ENCODE measurements at places on chromosomes 5 and 9.
A peak's percentile ranks its signal among the peaks of the same experiment; 100 is the strongest.

GRCh38 chr5:170747851-170748250, 35.7 kb upstream of the GABRP start:
- no peak for DNase-seq

DNA sequence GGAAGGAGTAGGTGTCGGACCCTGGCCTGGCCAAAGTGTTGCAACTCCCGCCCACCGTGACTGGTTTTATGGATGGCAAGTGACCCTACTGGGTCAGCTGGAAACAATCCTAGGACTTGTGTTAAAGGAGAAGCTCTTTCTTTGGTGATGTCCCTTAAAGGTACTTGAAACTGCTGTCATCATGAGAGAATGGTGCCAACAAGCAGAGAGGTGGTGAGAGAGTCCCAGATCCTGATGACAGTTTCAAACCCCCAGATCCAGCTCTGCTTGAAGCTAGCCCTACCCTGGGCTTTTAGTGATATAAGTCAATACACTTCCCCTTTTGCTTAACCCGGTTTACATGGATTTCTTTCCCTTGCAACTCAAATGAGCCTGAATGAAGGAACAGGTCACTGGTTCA, 72.5 kb upstream of the UBTD2 start:
- no peak for DNase-seq

GRCh38 chr5:1658665-1659064, 134.9 kb upstream of the LPCAT1 start:
- DNase-seq, result no peak

- no peak for DNase-seq
Measured at GRCh38 chr5:157920828-157921170, 61.9 kb upstream of the CLINT1 start.

DNA sequence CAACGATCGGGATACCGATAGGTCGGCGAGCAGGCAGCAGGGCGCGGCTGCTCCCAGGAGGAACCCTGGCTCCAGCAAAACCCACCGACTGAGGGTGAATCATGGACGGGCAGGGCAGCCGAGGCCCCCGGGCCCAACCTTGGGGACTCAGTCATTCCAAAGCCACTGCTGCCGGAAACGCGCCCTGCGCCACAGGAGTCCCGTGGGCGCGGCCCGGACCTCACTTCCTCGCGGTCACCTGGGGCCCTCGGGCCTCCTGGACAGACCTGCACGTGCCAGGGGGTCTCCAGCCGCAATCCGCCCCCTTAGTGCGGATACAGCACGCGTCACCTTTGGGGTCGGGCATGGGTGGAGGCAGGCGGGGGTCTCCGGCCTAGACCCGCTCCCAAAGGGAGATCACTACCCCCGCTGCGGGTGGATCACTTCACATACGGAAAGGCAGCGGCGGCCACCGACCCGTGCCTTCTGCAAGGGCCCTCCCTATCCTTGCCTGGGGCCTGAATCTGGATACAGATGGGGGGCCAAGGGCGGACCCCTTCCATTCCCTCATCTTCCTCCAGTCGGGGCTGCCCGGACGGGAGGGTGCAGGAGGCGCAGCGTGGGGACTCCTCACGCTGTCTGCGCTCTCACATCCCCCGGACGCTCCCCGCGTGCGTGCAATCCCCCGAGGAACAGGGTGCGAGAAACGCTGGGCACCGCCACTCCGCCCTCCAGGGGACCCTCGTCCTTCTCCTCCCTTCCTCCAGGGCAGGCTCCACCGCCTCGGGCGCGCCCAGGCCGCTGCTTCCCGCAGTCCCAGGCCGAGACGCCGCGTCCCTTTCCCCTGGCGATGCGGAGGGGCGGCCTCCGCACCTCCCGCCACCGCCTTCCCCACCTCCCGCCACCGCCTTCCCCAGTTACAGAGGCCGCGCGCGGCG, 586 bp downstream of the TXN start:
- DNase-seq, result peak; percentile 59

DNA sequence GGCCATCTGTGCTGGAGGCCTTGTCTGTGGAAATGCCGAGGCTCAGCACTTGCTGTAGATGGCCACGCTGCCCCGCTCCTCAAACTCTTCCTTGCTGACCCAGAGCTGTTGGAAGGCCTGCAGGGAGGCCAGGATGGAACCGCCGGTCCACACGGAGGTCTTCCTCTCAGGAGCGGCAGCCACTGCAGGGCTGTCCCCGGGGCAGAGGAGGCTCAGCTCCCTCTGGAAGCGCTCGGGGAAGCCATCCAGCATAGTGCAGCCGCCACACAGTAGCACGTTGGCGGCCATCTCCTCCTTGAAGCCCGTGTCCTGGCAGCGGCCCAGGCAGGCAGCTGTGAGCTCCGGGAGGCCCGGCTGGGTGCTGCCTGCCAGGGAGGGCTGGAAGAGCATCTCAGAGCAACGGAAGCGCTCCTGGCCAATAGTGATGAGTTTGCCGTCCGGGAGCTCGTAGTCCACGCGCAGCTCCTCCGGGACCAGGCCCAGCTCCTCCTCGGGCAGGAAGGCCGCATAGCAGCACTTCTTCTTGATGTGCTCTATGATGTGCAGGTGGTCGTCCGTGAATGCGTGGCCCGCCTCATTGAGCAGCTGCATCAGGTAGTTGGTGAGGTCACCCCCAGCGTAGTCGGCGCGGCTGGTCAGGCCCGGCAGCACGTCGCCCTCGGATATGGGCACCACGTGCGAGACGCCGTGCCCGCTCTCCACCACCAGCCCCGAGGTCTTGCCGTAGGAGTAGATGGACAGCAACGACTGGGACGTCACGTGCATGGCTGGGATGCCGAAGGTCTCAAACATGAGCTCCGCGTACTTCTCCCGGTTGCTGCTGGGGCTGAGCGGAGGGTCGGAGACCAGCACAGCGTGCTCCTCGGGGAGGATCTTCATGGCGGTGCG, 901 bp downstream of the ACTL7B start:
- no peak for DNase-seq

DNA sequence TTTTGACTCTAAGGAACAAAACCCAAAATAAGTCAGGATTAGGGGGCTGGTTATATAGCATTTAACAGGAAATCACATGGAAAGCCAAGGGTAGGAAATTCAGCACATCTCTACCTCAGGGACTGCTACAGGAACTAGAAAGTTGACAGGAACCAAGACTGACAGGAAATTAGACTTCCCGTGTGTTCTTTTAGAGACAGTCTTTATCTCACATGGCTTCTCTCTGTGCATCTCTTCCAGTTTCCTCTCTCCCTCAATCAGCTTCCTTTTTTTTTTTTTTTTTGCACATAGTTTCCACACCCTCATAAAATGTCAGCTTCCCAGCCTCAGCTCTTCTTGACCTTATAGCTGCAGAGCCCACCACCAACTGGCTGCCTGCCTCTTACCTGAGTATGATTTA, 4.8 kb downstream of the RECK start:
- DNase-seq, result peak; percentile 16

DNA sequence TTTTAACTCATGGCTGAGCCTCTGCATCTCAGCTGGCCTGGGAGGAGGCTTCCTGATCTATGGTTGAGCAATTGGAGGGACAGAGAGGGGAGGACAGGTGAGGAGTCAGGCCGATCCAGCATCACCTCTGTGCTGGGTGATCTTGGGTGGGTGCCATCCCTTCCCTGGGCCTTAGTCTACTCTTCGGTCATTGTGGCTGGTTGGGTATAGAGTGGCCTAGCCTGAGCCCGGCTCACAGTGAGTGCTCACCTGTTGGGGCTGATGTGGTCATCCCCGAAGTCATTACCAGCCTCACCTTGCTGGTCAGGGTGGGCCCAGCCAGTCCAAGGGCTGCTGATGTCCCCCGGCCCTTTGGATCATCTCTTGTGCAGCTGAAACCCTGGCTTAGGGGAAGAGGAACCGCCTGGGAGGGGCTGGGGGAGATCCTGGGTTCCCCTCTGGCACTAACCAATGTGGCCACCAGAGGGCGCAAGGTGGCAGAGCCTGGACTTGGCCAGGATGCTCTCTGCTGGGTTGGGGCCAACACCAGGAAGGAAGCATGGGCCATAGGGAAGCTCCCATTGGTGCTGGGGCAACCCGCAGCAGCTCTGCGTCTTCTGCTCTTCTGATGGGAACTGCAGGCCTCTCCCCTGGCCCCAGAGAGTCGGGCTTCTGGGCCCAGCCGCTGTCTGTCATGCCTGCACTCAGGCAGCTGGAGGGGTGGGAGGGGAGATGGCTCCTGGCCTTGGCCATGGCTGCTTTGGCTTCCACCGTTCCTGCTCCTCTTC, 17.3 kb upstream of the ODF2 start:
- DNase-seq, result peak; percentile 86

GRCh38 chr9:36023260-36024048, 13.3 kb upstream of the RECK start:
- peak; percentile 76 for DNase-seq

DNA sequence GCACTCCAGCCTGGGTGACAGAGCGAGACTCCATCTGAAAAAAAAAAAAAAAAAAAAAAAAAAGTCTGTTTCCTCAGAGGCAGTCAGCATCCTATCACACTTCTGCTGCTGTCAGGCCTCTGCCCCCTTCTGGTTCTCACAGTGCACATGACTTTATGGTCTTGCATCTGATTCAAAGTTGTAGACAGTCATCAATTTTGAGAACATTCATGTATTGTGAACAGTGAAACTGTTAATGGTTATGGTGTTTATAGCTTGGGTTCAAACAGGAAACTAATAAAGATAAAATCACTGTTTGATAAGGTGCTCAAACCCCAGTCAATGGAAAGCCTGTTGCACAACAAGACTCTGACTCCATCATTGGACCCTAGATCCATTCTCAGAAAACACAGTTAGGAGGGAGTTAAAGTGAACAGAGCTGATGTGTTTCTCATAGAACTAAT, 61.4 kb downstream of the FOXD1 start:
- DNase-seq, result no peak

- DNase-seq, result no peak
Measured at GRCh38 chr5:90590-91547, 1.1 kb upstream of the PLEKHG4B start.

DNA sequence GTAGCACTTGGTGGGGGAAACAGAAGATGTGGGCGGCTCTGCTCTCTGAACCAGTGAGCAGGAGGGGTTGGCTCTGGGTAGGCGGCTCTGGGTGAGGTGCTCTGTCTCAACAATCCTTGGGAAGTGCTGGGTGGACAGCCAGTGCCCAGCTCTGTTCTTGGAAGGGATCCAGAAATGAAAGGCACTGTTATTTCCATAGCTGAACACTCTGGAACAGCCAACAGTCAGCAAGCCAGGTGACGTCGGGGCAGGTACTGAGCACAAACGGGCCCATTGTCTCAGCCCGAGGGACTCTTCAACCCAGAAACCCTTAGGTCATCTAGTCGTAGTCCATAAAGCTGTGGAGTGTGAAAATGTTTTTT, 36.3 kb downstream of the OLFM1 start:
- DNase-seq, result no peak

DNA sequence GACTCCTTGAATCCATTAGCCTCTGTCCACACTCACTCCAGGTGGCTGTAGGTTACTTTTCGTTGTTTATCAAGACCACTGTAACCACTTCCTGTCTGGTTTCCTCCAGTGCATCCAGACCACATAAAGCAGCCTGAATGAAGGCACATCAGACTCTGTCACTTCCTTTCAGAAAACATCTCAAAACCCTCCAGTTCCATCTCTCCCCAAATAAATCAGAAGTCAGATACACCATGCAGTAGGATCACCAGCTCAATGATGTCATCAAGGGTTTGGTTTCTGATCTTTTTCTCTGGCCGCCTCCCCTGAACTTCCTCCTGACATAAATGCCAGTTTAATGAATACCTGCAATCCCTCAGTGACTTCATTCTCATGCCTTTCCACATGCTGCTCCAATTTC, 161.2 kb downstream of the ZNF462 start:
- peak; percentile 86 for DNase-seq

DNA sequence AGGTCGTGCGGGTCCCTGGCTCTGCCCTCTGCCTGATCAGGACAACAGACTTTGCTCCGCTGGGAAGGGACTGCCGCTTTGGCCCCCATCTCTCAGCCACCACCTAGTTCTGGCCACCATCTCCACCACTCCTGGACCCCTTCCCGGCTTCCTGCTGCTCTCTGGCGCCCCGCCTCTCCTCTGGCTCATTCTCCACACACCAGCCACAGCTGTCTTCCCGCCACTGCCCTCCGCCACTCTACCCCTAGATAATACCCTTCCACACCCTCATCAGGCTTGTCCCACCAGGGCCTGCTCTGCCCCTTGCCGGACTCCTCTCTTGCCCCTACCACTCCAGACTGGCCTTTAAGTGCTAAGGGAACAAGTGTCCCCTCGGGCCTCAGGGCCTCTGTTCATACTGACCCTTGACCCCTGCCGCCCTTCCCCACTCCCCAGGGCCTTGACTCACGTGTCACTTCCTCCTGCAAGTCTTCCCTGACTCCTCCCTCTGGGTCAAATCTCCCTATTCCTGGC, 3.0 kb upstream of the CDX1 start:
- DNase-seq, result no peak

DNA sequence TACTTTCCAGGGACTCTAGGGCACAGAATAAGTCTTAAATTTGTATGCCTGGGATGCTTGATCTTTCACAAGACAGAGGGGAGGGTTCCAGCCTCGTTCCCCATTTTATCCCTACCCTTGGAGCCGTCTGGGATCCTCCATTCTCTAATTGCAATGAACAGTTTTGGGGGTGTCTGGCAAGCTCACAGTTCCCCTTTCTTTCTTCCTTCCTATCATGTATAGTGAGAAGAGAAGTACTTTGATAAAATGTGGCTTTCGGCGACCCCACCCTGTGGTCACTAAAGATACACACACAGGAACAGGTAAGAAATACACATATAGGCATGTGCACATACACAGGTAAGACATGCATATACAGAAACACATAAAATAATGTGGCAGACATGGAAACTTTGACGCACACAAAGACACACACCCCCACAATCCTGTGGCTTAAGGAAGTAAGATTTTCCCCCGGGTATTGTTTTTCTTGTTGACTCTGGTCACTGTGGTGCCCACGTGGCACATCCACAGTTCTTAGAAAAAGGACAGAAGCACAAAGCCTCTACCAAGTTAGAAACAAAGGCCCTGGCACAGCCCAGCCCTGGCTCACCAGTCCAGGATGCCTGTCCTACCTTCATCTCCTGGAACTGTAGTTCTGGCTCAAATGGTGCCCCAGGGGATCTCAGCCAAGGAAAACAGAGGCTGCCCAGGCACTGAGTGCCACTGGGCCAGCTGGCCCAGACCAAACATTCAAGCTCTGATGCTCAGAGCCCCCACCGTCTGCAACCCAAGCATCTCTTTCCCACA, 6.3 kb upstream of the SMU1 start:
- DNase-seq, result no peak

GRCh38 chr5:43429706-43430105, 17.5 kb upstream of the CCL28 start:
- no peak for DNase-seq

DNA sequence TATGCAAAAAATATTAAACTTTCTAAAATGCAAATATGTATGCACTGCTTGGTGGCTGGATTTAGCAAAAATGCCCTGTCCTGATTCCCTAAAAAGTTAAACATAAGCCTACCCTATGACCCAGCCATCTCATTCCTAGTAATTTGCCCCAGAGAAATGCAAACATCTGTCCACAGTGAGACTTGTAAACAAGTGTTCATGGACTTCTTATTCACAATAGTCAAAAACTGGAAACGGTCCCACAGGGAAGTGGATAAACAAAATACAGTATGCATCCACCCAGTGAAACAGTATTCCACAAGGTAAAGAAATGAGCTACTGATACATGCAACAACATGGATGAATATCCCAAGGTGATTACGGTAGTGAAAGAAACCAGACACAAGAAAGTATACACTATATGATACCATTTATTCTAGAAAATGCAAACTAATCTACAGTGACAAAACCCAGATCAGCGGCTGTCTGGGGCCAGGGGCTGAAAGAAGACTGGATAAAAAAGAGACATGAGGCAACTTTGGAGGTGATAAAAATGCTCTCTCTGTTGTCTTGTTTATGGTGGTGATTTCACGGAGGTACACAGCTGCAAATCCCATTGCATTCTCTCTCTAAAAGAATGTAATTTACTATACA, 277.3 kb downstream of the GLIS3 start:
- no peak for DNase-seq
